Activated CD4-positive, alpha-beta T cell treated with anti-CD3 and anti-CD28 coated beads, Interleukin-2, amount 50 U/mL, for 48 hours (primary cell): ENCODE measurements at places on chromosomes 13 and 19.

DNA sequence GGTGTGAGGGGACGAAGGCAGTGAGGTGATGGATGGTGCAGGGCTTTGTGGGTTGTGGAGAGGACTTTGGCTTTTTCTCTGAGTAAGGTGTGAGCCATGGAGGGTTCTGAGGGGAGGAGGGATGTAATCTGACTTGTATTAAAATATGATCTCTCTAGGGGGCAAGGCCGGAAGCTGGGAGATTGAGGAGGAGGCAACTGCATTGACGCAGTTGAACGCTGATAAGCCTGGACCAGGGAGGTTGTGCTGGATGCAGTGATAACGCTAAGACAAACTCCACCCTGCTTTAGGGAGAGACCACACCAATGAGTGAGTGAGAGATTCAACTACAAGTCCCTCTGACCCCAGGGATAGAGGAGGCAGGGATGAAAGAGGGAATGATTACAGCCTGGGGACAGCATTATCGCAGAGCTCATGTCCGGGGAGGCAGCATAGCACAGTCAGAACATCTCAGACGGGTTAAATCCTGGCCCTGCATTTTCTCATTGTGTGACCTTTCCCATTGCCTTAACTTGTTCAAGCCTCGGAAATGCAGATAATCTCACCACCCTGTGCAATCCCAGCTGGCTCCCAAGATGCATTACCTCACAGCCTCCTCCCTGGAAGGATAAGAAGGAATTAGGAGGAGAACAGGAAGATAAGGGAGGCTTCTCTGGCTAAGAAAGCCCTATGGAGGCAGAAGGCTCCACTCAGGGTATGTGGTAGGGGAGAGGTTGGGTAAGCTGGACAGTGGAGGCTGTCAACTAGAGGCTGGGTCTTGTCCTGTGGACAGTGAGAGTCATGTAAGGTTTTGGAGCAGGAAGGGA is 124.2 kb downstream of the CACNA1A start:
- DNase-seq, result no peak

- DNase-seq, result no peak
These were observed 317.8 kb upstream of the SPRY2 start for GRCh38 chr13:80658705-80659104.

DNA sequence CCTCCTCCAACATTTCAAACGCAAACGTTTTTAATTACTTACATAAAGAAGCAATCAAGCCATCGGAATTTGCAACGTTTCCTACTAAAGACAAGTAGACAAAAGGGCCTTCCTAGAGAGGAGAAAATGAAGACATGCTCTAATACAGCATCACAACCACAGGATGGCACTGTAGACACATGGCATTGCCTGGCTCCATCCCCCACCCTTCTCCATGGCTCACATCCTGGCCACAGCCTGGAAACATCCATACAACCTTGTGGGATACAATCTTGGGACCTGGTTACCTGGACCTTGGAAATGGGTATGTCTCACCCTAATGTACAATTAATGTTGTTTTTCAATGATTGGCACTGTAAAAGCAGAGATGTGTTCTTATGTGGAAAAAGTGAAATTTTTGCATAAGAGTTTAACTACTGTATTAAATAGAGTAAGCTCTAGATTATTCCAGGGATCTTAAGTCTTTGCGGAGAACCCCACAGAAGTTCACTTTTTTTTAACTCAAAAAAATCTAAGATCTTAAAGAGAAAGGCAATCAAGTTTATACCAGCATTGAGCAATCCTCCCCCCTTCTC is 21.5 kb downstream of the EBPL start:
- peak; percentile 16 for DNase-seq

GRCh38 chr19:10600149-10600548 is 13.0 kb upstream of the AP1M2 start:
- no peak for DNase-seq

GRCh38 chr19:55146705-55147273 is 2.2 kb downstream of the TNNT1 start:
- no peak for DNase-seq
